ENCODE measurements at places on chromosomes 3 and 15.

GRCh38 chr3:140695361-140696061 lies 17.6 kb downstream of the TRIM42 start:
- no peak for DNase-seq

DNA sequence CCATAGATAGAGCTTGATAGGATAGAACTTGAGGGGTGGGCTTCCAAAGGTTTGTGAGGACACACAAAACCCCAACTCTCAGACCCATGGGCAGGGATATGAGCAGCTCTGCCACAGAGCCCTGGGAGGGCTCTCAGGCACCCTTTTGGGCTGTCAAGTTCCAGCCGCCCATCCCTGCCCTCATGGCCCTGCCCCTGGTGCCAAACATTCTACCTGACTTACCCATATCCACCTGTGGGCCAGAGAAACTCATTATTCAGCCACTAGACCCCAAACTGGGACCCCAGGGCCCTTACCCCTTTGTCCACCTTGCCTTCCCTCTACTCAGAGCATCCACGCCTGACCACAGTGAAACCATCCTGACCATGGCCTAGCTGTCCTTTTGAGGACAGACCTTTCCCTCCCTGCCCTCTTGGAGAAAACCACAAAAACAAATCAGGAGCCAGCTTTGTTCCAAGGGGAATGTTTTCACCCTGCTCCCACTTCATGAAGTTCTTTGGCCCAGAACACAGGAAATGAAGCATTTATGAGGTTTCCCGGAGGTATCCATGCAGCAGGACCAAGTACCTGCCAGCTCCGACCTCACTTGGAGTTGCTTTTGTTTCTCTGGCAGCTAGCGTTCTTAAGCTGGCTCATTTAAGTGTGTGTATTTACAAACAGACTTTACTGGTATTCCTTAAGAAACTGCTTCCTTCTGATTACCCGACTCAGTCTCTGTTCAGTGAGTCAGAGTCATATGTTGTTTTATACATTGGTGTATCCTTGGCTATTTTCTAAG lies 34.2 kb upstream of the GALNT15 start:
- peak; percentile 54 for DNase-seq

- DNase-seq = peak; percentile 87
These were observed 12.9 kb downstream of the MB21D2 start for GRCh38 chr3:192904632-192905289.

DNA sequence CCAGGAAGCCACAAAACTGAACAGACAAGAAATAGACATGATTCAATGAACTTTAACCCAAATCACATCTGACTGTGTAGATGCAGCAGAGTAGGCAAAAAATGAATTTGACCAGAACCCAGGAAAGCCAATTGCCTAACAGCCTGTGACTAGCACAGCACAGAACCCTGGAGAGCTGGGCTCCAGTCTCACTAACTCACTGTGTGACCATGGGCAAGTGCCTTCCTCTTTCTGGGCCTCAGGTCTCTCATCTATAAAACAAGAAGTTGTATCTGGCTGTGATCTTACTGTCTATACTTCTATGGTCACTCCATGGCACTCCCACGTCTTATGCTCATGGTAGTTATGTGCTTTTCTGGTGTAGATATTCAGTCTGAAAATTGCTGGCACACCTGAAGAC lies 48.1 kb upstream of the USP3 start:
- DNase-seq = no peak

- DNase-seq = no peak
These were observed 279.4 kb downstream of the RSL24D1 start for GRCh38 chr15:54917312-54917711.

GRCh38 chr3:46989146-46989810 lies 9.8 kb downstream of the NBEAL2 start:
- no peak for DNase-seq

DNA sequence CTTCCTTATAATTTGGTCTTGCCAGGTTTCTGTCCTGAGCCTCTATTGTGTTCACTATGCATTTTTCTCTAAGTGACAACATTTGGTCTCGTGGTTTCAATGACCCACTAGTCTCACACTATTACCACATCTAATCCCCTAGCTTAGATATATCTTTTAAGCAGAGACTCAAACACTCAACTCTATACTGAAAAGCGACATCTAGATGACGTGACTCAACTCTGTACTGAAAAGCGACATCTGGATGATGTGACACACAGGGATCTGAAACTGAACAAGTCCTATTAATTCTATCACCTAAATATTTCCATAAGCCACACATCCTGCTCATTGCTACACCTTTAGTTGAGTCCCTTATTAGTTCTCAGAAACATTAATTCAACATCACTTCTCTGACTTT lies 141.7 kb upstream of the MBNL1 start:
- DNase-seq = no peak

DNA sequence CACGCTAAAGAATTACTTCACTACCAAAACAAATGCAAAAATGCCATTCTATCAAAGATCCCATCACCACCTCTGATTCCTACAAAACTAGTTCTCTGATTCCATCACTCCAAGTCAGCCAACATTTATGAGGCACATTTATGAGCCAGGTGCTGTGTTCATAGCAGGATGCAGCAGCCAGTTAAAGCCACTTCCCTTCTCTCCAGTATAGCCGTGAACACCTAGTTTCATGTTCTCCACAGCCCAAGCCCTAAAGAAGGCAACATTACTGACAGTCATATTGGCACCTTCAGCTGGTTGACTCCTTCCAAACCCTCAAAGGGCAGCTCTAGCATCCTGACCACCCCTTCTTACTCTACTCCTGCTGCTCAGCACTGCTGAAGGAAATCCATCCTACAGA lies 36.4 kb downstream of the RYK start:
- DNase-seq = no peak

DNA sequence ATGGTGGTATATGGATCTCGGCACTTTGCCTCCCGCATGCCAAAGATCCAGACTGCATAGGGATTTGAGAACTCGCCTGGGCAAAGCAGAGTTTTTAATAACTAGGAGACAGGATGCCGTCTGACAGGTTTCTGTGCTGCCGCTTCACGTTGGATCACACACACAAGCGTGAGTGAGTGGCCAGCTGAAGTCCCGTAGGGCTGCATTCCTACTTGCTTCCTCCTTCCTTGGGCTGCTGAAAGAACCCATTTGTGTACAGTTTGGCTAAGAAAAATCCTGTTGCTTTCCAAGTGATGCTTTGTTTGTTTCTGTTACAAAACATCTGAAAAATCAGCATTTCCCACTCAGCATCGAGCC lies 604.3 kb upstream of the CFAP20DC start:
- DNase-seq = peak; percentile 96

DNA sequence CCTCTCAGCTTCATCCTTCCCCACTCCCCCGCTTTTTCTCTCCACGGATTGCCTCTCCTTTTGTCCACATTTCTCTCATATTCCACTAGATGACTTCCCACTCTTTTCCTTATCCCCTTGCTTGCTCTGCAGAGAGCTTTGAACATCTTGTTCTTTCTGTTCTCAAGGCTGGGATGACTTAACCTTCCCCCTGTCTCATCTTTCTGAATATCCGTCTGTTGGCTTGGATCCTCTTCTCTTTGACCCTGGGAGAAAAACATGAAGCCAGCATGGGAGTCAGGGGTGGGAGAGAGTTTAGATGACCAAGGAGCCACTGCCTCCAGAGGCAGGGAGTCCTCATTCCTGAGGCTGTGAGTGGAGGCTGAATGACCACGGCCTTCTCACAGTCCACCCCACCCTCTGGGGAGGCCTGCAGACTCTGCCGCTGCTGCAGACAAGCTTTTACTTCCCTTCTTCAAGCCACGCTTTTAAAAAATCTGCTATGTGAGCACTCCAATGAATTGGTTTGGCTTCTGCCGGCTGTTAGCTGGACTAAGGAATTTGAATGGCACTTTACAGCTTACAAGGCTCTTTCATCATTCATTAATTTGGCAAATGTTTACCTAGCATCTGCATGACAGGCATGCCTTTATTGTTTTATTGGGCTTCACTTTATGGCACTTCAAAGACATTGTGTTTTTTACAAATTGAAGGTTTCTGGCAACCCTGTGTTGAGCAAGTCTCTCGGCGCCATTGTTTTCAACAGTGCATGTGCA lies 111.6 kb upstream of the SLC6A6 start:
- no peak for DNase-seq

DNA sequence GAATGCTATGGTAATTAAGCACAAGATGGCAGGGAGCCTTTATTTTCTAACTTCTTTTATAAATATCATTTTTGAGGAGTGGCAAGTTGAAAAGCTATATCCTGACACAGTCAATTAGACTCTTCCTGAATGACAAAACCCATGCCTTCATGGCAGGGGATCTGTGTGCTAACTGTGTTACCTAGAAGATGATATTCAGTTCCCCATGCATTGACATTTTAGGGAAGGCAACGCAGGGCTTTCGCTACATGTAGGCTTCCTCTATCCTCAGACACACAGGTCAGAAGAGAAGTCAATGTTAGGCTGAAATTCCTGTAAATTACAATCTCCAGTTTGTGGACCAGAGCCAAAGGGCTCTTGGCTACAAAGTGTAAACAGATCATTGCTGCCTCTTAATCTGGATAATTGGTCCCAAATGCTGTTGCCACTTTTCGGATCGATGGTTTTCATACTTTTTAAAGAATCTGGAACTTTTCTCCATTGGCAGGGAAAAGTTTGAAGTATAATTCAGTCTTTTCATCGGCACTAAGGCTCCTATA lies 22.6 kb upstream of the NR2F2 start:
- DNase-seq = no peak

DNA sequence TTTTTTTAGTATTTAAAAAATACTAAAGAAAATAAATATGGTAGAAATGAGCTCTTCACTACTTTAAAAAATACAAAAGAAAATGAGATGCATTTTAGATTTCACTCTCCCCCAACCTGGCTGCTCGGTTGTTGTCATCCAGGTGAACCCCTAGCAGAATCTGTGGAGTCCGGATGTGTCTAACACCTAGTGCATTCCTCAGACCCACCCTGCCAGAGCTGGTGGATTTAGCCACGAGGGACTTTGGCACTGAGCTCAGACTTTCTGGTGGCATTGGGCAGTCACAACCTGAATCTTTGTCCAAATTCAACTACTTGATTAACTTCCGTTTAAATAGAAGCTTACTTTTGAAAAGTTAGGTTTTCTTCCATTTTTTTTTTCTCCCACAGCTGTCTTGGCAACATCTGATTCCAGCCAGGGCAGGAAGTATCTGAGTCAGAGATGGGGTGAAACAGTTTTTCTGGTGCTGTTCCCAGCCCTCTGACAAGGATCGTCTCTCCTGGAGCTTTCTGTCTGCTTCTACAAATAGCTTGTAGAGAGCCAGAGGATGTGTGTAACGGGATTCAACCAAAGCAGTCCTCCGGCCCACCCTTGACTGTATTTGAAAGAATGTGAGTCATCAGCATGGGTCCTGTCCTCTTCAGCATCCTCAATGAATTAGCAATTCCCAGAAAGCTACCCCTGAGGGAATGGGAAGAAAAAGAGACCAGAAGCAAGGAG lies 301.8 kb upstream of the MCTP2 start:
- DNase-seq = peak; percentile 98

- DNase-seq = no peak
These were observed 144.3 kb downstream of the TJP1 start for GRCh38 chr15:29677871-29678461.

- DNase-seq = no peak
These were observed 34.6 kb downstream of the NR2E3 start for GRCh38 chr15:71844916-71845315.

DNA sequence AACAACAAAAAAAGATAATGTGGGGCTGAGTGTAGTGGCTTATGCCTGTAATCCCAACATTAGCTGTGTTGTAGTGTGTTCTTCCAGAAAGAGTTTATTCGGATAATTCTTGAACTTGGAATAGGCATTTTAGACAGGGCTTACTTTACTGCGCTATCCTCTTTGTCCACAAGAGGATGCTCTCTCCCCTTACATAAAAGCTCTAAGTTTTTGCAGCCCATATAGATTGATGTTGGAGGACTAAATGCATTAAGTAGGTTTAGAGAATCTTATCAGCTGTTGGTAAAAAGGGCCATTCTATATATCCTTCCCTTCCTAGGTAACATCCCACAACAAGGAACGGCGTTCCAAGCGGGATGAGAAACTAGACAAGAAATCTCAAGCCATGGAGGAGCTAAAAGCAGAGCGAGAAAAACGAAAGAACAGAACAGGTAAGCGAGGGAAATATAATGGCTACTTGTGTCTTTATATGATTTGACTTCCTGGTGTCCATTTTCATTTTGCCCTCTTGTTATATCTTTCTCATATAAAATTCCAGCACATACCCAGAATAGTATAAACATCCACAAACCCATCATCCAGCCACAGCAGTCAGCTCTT lies 27.8 kb upstream of the ITPKA start:
- peak; percentile 53 for DNase-seq

DNA sequence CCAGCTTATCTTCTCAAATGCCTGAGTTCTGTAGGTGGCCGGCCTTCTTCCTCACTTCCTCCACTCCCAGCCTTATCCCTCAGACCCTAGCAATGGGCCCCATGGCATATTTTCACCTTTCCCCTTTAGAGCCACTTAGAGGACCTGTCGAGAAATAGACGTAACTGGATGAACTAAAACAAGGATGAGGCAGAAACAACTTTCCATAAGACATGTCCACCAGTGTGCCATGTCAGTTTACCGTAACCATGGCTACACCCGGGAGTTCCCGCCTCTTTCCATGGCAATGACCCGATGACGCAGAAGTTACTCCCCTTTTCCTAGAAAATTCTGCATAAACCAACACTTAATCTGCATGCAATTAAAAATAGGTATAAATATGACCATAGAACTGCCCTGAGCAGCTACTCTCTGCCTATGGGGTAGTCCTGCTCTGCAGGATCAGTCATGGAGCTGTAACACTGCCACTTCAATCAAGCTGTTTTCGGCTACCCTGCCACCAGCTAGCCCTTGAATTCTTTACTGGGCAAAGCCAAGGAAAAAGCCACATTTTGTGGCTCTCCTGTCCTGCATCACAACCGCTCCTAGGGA lies 55.1 kb upstream of the ZBTB38 start:
- no peak for DNase-seq

- peak; percentile 61 for DNase-seq
These were observed 651.9 kb downstream of the RBMS3 start for GRCh38 chr3:29932696-29933325.

GRCh38 chr15:28269097-28269496 lies 52.9 kb downstream of the HERC2 start:
- DNase-seq = no peak

- DNase-seq = no peak
These were observed 3.1 kb downstream of the HGD start for GRCh38 chr3:120678984-120679383.

GRCh38 chr3:64148955-64149653 lies 76.2 kb downstream of the PRICKLE2 start:
- DNase-seq = no peak

GRCh38 chr3:153967260-153967659 lies 153.9 kb upstream of the ARHGEF26 start:
- DNase-seq = no peak

GRCh38 chr15:44092221-44092620 lies 102.8 kb downstream of the FRMD5 start:
- no peak for DNase-seq

DNA sequence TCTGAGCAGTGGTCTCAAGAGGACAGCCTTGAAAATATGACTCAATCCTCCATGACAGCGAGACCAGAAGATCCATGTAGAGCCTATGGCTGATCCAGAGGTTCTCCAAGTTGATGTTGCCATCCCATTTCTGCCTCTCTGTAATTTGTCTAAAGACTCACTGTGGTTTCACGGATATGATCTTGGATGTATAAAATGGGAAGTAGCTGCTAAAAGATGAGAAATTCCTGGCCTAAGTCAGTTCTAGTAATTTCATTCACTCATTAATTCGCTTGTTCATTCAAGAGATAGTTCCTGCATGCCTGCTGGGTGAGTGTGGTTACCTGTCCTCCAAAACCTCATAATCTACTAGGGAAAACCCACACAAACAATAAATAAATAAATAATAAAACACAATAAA lies 145.9 kb downstream of the TNIK start:
- DNase-seq = no peak

Measured in muscle of leg (tissue), 16 donors.